Glomerular endothelial cell (primary cell): ENCODE measurements at places on chromosomes 7 and 10. TPM values are rescaled to one million over a fixed set of nuclear protein-coding genes. Genes with fewer than 3 reads are reported as not detected.

DNA sequence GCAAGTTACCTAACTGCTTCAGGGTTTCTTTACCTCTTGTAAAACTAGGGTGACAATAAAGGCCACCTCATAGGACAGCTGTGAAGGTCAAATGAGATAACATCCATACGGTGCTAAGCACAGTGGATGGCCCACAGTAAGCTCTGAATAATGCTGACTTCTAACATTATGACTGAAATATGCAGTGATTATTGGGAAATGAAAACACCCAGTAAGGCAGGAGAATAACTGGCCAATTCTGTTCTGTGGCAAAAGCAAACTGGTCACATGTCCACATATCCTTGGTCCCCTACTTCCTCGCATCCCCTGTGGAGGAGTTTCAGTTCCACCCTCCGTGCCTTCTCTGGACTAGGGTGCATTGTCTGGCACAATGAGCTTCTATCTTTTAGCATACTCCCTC, 1.4 kb downstream of the CUBN start:
- no peak for DNase-seq

GRCh38 chr7:120709252-120709971, 148.5 kb downstream of the TSPAN12 start:
- no peak for DNase-seq

- DNase-seq = no peak
These were observed 14.5 kb downstream of the ZCCHC24 start for GRCh38 chr10:79430936-79431335.

Gene CNTNAP2
- under 0.01 and 0.97 TPM in 2 replicates for total RNA-seq

- DNase-seq = no peak
These were observed 3.6 kb upstream of the ARID5B start for GRCh38 chr10:61897671-61898434.

DNA sequence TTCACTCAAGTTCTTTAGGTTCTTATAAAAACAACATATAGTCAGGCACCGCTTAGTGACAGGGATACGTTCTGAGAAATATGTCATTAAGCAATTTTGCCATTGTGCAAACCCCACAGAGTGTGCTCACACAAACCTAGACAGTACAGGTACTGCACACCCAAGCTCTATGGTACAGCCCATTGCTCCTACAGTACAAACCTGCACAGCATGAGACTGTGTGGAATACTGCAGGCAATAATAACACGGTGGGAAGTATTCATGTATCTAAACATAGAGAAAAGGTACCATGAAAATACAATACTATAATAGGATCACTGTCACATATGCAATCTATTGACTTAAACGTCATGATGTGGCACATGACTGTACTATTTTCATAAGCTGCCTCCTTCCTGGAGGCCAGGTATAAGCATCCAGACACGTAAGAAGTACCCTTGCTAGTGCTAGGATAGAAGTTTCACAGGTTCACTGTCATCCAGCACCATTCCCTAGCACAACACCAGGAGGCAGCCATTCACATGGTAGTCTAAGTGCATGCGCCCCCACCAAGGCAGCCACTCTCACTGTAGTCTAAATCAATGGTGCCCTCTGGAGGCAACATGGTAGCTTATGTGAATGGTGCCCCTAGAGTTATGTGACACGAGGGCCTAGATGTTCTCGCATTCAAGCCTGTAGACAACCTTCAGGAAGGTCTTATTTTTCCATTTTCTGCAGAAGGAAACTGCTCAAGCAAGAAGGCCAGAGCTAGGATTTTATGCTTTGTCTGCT, 98.5 kb downstream of the ARHGAP22 start:
- DNase-seq = no peak

- DNase-seq = no peak
These were observed 123.0 kb upstream of the ADARB2 start for GRCh38 chr10:1860351-1860750.

Gene C10orf88
- 5.1 and 9.6 TPM in 2 replicates for total RNA-seq

- DNase-seq = no peak
These were observed 42.4 kb upstream of the ZMYND11 start for GRCh38 chr10:92846-93245.

Gene GIMAP1
- total RNA-seq = 6.5 and 12.1 TPM in 2 replicates

DNA sequence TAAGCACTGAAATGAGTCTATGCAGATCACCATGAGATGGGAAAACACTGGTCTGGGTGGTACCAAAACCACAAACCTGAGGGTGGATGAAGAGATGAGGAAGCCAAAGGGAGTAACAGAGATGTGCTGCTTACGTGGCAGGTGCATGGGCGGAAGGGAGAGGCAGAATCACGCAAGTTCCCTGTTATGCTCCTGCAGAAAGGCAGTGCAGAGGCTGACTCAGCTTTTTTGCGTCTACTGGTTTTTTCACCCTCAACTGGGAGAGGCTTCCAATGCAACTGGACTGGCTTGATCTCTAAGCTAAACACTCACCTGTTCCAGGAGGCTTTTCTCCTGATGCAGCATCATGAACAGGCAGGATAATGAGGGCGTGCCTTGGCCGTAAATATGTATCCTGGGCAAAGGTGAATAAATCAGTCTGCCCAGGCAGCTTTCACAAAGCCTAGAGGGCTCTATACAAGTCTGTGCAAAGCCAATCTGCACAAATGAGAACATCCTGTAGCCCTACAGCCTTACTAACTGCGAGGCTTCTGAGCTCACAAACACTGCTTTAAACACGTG, 95.4 kb upstream of the AFAP1L2 start:
- no peak for DNase-seq

DNA sequence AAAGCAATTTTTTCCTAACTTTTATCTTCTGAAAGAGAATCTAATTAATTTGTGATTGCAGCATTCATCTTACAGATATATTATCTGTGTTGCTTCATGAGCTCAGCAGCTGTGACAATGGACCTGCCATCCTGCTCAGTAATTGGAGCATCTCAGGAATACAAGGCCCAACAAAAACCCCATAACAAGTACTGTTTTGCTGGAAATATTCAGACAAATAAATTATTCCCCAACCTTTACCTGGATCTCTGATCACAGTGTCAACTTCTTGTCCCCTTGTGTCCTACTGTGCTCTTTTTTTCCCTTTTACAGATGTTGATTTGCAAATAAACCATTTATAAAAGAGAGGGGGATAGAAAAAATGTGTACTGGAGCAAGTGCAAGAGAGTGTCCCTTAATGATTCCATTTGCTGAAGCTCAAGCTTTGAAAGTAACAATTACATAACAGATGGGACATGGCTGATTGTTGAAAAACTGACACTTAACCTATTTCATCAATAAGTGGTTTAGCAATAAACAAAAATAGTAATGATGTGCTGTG, 1063.4 kb upstream of the GHITM start:
- DNase-seq = no peak

DNA sequence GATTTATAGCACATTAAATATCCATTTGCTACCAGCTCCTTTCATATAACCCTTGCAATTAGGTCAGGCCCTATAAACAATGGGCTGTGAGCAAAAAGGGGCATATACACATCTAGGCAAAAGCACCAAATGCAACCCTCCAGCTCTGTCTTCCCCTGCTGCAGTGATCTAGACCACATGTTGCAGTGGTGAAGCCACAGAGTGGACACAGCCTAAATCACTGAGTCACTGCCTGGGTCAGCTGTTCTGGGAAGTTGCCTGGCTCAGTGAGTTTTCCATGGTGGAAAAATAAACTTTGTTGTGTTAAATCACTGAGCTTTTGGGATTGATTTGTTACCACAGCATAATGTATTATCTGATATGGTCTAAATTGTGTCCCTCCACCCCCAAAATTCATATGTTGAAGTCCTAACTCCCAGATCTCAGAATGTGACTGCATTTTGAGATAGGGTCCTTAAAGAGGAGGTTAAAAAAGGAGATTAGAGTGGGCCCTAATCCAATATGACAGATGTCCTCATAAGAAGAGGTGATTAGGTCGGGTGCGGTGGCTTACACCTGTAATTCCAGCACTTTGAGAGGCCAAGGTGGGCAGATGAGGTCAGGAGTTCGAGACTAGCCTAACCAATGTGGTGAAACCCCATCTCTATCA, 70.4 kb downstream of the ZFAND4 start:
- DNase-seq = no peak

Gene GPR26
- total RNA-seq = not detected in 2 replicates

Gene ZNF117
- 13.6 and 20.4 TPM in 2 replicates for total RNA-seq

DNA sequence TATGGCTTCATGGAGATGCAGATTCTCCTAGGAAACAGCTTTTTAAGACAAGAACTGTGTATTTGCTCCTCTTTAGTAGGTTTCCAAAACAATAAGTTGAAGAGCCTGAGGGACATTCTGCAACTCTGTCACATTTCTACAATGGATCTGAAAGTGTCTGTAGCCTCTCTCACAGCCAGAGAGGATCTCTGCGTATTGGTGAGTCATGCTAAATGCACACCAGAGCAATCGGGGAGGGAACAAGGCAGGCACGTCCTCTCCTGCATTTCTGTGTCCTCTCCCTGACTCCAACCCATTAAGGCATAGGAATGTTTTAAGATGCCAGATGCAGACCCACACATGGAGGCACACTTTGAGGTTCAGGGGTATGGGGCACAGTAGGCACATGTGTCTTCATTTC, 1126.4 kb upstream of the GHITM start:
- DNase-seq = no peak

DNA sequence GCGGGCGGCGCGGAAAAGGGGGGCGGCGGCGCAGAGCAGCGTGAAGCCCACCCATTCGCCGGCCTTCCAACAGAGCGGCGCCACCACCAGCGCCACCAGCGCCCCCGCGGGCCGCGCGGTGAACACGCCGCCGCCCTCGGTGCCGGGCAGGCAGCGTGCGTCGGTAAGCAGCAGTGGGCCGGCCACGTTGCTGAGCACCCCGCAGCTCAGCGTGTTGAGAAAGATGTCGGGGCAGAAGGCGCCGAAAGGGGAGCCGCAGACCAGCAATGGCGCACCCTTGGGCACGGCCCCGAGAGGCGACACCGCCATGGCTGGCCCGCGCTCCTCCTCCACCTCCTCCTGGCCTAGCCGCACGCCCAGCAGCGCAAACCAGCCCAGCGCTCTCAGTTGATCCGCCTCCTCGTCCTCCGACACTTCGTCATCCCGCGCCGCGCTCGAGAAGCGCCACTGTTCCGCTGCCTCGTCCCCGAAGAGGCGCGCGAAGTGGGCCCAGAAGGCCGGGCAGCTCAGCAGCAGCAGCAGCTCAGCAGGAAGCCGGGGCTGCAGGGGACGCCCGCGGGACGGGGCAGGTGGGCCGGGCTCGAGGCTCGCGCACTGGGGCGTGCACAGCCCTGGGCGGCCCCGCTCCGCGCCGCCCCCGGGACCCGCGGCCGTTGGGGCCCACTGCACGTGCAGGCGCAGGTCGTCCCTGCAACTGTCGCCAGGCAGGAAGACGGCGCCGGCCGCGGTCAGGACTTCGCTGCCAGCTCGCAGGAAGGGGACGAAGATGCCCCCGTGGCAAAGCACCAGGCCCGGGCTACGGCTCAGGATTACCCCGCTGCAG, 623 bp downstream of the TYSND1 start:
- no peak for DNase-seq

Gene TBL2
- total RNA-seq = 43.4 and 70.9 TPM in 2 replicates

DNA sequence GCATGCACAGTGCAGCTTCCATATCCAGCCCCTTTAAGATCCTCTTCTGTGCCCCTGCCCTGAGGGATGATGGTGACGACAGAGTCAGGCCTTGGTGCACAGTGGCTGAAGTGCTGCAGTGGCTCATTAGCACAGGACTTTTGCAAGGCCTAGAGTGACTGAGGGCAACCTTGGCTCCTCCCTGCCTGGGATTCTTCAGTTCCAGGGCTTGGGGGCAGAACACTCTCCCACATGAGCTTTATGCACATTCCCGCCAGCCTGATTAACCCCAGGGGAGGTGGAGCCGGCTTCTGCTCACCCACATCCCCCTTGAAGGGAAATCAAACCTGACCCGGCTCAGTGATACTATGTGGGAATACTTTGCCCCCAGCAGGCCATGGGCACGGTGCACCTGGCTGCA, 253.4 kb downstream of the GALNT17 start:
- DNase-seq = no peak

DNA sequence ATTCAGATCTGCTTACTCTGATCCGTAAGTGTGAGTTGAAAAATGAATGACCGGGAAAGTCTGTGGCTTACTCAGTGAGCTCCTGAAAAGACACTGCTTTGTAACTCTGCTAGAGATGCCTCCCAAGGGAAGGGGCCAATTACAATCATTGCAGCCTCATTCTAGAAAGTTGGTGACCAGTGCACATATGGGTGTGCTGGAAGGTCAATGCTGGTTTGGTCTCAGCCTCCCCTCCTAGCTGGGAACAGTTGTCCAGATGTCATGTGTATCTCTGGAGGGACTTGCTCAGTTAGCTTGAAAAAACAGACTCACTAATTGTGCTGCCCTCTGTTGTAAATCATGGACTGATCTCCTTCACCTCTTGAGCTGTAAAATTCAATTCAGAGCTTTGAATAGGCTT, 405.0 kb downstream of the ADRA2A start:
- no peak for DNase-seq

DNA sequence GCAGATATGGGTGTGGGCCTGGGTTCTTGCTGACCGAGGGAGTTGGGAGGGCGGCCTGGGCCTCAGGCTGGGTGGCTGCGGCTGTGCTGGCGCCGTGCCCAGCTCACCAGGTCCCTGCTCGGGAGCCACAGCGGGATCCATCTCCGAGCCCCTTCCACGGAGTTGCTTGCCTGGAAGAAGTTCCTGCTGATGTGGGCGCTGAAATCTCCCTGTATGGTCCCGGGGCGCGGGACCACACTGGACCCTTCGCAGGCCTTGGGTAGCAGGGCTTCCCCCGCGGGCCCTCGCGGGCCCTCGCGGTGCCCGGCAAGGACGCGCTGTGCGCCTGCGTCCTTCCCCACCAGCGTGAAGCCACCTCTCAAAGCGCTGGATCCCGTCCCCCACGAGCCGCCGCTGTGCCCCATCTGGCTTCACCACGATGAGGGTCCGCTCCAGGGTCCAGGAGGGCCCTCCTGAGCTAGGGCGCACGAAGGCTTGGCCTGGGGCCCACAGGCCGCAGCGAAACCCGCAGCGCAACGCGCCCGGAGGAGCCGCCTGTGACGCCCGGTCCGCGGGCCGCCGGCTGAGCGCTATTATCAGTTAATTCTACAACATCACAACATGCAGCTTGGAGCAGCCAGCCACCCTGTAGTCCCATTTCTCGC, 31.5 kb downstream of the RAB19 start:
- DNase-seq = no peak

DNA sequence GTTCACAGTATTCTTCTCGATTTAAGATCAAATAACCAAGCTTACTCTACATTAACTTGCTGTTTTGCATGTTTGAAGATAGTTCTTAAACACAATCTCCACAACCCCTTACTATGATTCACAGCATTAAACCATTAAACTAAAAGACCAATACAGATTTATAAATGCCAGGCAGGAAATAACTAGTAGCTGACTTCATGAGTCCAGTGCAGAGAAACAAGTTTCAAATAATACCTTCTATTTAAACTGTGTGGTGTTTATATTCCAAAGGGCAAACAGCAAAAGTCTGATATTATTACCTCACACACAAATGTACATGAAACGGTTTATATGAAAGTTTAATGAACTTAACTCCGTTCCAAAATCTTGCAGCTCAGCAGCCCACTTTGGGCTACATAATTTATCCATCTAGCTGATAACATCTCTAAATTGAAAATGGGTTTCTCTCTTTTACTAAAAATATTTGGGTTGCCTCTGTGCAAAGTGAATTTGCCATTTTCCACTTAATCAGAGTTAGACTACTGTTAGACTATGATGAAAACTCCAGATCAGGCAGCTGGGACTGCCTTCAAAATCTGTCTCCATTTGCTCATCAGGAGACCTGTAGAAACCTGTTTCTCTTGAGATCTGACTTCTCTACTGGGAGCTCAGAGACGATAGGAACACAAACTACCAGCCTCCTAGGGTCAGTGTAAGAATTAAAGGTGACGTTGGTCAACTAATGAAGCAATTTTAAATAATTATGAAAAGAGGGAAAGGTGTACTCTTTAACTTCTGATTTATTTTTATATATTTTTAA, 287.3 kb downstream of the FZD1 start:
- DNase-seq = no peak
